ENCODE measurements at places on chromosomes 1 and 21.

GRCh38 chr21:34844013-34844923, 175.5 kb downstream of the CLIC6 start:
- no peaks in the 10 kb centered on the region for H3K27me3 ChIP-seq
- H3K27ac ChIP-seq: no peak overlapping the region
- H3K4me3 ChIP-seq: no peak overlapping the region
- no peaks in the 10 kb centered on the region for H3K36me3 ChIP-seq
- peaks cover 6% of the 10 kb centered on the region for H3K4me1 ChIP-seq

- H3K4me1 ChIP-seq: no peaks in the 10 kb centered on the region
- no peak overlapping the region for H3K27ac ChIP-seq
These were observed 15.8 kb downstream of the STIL start for GRCh38 chr1:47298025-47298699.

- peaks cover 7% of the 10 kb centered on the region for H3K4me1 ChIP-seq
- H3K27me3 ChIP-seq: no peaks in the 10 kb centered on the region
- H3K36me3 ChIP-seq: peaks cover 2% of the 10 kb centered on the region
These were observed at the start of gene UROD for GRCh38 chr1:45011837-45012638. Gene UROD (plus strand): TSS chr1:45012254. CDS start chr1:45012266, 12 bp downstream.

DNA sequence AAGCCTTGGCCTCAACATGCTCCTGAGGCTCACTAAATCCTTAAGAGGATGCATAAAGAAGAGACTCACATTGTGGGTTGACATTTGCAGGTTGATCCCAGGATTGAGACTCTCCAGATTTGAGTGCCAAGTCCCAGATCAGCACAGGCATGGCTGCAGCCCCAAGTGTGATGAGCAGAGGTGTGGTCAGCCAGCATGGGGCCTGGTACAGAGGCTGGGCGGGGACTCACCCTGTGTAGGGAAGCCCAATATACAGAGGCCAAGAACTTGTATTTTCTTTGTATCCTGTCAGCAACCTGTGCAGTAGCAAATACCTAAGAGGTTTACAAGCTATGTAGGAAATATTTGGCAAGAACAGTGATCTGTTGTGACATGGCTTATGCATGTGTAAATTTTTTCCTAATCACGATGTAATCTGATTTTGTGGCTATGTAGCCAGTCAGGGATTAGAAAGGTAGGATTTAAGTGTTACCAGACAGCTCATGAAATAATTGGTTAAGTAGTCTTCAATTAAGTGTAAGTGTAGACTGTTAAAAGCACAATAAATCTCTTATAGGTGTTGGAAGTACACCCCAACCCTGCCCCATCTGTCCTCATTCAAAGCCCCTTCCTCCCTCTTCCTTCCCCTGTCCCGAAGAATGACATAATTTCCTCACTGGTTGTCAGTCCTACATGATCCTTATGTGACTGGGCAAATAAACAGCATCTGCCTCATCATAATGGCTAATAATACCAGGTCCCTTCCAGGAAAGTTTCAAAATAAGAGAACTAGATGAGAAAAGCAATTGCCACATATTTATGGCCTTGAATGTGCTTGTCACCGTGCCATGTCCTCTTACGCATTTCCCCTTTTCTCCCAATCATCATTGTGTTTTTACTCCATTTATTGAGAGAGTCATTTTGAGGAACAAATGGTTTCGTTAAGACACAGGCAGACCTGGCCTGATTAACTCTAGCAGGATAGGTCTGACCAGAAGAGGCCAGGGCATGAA, 120.9 kb downstream of the HLX start:
- no peaks in the 10 kb centered on the region for H3K27me3 ChIP-seq
- no peaks in the 10 kb centered on the region for H3K4me1 ChIP-seq
- no peak for DNase-seq
- H3K36me3 ChIP-seq: no peaks in the 10 kb centered on the region

DNA sequence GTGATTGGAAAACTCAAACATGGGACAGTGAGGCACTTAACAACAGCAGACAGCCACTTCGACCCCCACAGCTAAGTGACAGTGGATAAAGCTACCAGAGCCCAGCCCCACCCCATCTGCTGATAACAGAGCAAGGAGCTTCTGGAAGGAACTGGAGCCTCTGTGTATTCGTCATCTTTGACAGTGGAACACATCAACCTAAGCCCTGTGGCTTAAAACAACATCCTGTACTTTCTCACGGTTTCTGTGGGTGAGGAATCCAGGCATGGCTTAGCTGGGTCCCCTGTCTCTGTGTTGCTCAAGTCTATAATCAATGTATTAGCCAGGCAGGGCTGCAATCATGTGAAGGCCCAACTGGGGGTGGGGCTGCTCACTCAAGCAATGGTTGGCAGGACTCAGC, 18.4 kb upstream of the SIPA1L2 start:
- no peak overlapping the region for H3K27ac ChIP-seq
- no peaks in the 10 kb centered on the region for H3K27me3 ChIP-seq
- H3K36me3 ChIP-seq: no peaks in the 10 kb centered on the region
- no peaks in the 10 kb centered on the region for H3K4me1 ChIP-seq
- H3K4me3 ChIP-seq: no peak overlapping the region

DNA sequence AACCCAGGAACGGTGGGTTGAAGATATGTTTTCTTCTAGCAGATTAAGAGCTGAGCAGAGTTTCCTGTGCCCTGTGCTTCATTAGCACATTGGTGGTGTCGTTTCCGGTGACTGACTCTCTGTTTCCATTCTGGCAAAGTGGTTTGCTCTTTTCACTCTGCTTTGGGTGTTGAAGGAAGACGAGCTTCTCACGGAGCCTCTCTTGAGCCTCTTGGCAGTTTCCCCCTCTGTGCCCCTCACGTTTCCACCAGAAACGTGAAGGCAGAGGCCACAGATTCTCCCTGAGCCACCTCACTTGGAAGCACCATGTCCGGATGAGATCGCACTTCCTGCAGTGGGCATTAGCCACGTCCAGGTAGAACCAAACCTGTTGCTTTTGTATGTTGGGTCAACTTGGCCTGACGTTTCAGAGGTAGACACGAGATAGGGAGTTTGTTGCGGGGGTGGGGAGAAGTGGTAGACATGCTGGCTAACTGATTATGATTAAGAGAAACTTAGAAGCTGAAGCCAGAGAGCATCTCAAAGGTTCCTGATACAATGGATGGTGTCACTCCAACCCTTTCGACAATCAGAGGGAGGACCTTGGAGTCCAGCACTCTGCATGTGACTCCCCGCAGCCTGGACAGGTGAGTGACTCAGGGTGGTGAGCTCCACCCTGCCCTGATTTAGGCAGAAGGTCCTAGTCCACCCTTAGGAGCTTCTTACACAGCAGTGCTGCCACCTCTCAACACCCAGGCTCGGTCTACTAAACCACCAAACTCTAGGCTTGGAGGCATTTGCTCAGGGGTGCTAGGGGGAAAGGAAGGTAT, at the start of gene LAX1:
LAX1 (plus strand) TSS at position 155 of the 809 bp plus-strand sequence; CDS start at position 538, 383 bp downstream.
- no peaks in the 10 kb centered on the region for H3K36me3 ChIP-seq
- H3K4me3 ChIP-seq: no peak within 1 kb of the TSS
- no peaks in the 10 kb centered on the region for H3K4me1 ChIP-seq
- no peak within 1 kb of the TSS for H3K27ac ChIP-seq
- no peaks in the 10 kb centered on the region for H3K27me3 ChIP-seq

DNA sequence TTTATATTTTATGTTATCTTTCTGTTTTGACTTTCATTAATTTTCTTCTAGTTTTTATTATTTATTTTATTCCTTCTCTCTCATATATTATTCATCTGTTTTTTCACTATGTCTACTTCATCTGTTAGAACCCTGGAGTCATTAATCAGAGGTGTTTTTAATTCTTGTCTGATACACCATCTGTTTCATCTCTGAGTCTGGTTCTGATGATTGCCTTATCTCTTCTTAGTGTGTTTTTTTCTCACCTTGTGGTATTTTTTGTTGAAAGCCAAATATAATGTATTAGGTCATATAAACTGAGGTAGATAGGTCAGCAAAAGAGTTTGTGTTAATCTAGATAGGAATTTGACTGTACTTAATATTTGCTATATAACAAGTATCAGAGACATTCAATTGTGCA, 1005.7 kb upstream of the NCAM2 start:
- no peak overlapping the region for H3K4me3 ChIP-seq
- no peak overlapping the region for H3K27ac ChIP-seq
- no peak for DNase-seq
- no peaks in the 10 kb centered on the region for H3K36me3 ChIP-seq

GRCh38 chr1:235278233-235278914, 49.6 kb downstream of the ARID4B start:
- peaks cover 2% of the 10 kb centered on the region for H3K4me1 ChIP-seq
- no peak overlapping the region for H3K27ac ChIP-seq
- H3K4me3 ChIP-seq: no peak overlapping the region
- H3K36me3 ChIP-seq: no peaks in the 10 kb centered on the region
- no peak for DNase-seq

DNA sequence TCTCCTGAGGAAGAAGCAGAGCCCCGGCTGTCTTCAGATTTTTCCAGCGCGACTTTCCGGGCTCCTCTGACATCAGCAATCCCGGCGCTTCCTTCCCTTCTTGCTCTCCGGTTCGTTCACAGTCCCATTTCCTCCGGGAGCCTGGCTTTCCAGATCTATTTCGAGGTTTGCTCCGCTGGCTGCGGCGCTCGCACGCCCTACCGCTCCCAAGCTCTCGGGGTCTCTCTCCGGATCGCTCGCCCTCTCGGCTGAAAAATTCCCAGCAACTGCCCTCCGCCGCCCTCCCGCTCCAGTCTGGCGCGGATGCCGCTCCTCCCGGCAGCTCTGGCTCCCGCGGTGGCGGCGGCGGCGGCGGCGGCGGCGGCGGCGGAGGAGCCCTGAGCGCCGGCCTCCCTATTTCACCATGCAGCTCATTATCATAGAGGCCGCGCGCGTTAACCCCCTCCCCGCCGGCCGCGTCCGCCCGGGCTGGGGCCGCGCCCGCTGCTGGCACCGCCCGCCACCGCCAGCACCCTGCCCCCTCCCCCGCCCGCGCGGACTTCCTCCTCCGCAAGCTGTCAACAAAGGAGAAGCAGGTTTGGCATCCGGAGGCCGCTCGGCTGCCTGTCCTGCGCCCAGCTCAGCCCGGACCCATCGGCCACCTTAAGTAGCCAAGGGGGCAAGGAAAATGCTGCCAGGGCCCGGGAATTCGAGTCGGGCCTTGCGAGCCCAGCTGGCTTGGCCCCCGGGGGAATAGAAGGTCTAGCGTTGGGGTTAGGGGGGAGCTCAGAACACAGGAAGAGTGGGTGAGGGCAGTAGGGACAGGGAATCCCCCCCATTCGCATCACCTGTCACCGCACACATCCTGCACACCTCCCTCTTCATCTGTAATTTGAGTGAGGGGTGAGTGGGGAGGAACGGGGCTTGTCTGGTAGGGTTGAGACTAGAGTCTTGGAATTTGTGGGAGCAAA, at the start of gene PLXNA2:
PLXNA2 (minus strand) TSS at position 418 of the 950 bp plus-strand sequence. CDS start 26,462 bp downstream, outside the sequence.
- H3K36me3 ChIP-seq: no peaks in the 10 kb centered on the region
- H3K4me1 ChIP-seq: peaks cover 2% of the 10 kb centered on the region
- peaks cover 22% of the 10 kb centered on the region for H3K27me3 ChIP-seq
- DNase-seq: no peak
- peak within 1 kb of the TSS; percentile 47 for H3K4me3 ChIP-seq

- H3K27ac ChIP-seq: no peak overlapping the region
- no peak for DNase-seq
- H3K4me1 ChIP-seq: no peaks in the 10 kb centered on the region
- H3K36me3 ChIP-seq: no peaks in the 10 kb centered on the region
- H3K4me3 ChIP-seq: no peak overlapping the region
These were observed 49.9 kb upstream of the TMPRSS2 start for GRCh38 chr21:41557884-41558283.

DNA sequence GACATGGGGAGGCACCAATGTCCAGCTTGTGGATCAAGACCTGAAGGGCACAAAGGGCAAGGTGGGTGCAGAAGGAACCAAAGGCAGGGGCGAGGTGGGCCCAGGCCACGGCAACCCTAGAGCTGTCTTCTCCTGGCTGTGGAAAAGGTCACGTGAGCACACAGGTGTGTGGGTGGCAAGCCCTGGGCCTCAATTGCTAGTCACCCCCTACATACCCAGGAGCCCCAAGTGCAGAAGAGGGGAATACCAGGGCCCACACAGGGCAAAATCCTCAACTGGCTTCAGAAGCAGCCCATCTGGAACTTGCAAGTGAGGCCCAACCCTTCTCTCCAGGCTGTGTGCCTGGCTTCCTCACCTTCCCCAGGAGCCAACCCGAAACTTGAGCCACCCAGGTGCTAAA, 25.6 kb downstream of the ZBTB17 start:
- H3K27ac ChIP-seq: no peak overlapping the region
- H3K27me3 ChIP-seq: no peaks in the 10 kb centered on the region
- H3K4me1 ChIP-seq: peaks cover 12% of the 10 kb centered on the region

DNA sequence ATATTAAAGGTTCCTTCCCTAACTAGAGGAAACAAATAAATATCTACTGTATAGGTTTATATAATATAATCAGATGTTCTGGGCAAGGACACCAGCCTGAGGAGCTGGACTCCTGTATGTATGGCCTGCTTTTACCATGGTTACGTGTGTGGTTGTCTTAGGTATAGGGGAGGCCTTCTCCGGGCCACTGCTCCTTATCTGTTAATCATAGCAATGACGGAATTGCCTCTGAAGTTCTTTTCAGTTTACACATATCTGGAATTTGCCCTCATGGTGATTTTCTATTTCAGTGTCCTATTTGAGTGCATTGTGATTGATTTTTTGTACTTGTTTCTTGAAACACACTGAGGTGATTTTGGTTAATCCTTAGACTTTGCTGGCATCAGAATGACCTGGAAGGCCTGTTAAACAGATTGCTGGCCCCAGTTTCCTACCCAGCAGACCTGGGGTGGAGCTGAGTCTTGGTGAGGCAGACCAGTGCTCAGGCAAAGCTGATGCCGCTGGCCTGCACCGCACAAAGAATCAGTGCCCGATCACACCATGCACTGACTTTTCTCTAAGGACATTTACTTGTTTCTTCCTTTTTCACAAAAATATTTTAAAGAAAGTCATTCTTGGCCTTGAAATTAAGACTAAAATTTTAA, 18.5 kb downstream of the ABCB10 start:
- no peaks in the 10 kb centered on the region for H3K4me1 ChIP-seq
- no peaks in the 10 kb centered on the region for H3K36me3 ChIP-seq
- no peak overlapping the region for H3K4me3 ChIP-seq
- H3K27ac ChIP-seq: no peak overlapping the region
- H3K27me3 ChIP-seq: no peaks in the 10 kb centered on the region
- DNase-seq: no peak

- no peaks in the 10 kb centered on the region for H3K36me3 ChIP-seq
- H3K4me3 ChIP-seq: no peak overlapping the region
- DNase-seq: no peak
- H3K4me1 ChIP-seq: no peaks in the 10 kb centered on the region
These were observed 121.8 kb downstream of the TBX15 start for GRCh38 chr1:118866330-118866729.

- H3K27ac ChIP-seq: no peak overlapping the region
- H3K4me3 ChIP-seq: no peak overlapping the region
- no peaks in the 10 kb centered on the region for H3K27me3 ChIP-seq
These were observed 289.4 kb upstream of the FMN2 start for GRCh38 chr1:239802275-239802674.

GRCh38 chr1:242876030-242876429, 351.5 kb upstream of the PLD5 start:
- H3K4me1 ChIP-seq: no peaks in the 10 kb centered on the region
- no peak overlapping the region for H3K27ac ChIP-seq
- H3K4me3 ChIP-seq: no peak overlapping the region
- H3K27me3 ChIP-seq: no peaks in the 10 kb centered on the region

GRCh38 chr1:170675865-170676264, 11.9 kb downstream of the PRRX1 start:
- H3K36me3 ChIP-seq: no peaks in the 10 kb centered on the region
- no peak for DNase-seq
- no peak overlapping the region for H3K4me3 ChIP-seq
- no peak overlapping the region for H3K27ac ChIP-seq
- no peaks in the 10 kb centered on the region for H3K4me1 ChIP-seq

- H3K4me3 ChIP-seq: no peak overlapping the region
- DNase-seq: no peak
- H3K27ac ChIP-seq: no peak overlapping the region
- H3K27me3 ChIP-seq: no peaks in the 10 kb centered on the region
- H3K36me3 ChIP-seq: no peaks in the 10 kb centered on the region
These were observed 3.4 kb downstream of the PRR9 start for GRCh38 chr1:153220606-153221303.
